NCI-H146 (cell line): ENCODE measurements at places on chromosomes 2 and 18.

GRCh38 chr2:65165558-65165957 lies 35.7 kb upstream of the RAB1A start:
- no peak for DNase-seq

GRCh38 chr2:126658905-126659561 lies 3.1 kb downstream of the GYPC start:
- no peak for DNase-seq

DNA sequence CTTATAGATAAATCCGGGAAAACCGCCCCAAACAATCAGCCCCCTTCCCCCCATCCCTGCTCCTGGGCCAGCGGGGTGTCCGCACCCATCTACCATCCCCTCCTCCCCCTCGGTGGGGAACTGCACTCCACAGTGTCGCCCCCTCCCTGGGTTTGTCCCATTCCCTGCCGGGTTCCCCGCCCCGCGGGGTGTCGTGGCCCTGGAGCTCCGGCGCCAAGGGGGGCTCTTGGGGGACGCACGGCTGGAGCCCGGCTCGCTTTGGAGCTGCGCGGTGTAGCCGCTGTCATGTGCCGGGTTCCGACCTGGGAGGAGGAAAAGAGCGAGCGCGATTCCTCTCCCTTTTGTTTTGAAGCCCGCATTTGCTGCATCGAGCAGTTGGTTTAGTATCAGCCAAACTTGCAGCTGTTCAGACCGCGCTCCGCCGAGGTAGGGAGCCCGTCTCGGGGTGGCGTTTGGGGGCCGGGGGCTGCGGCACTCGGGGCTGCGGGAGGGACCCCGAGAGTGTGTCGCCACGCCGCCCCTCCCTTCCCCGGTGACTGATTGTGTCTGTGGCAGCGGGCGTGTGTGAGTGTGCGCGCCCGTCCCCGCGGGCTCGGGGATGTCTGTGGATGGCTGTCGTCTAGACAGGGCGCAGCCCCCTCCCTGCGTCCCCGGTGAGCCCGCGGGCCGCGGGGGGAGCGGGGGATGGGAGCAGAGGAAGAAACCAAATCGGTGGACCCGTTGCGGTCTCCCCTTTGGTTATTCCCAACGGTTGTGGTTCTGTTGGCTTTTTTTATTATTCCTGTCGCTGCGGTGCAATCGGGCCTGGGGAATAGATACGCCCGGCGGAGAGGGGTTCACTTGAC lies 797 bp downstream of the CTIF start:
- peak; percentile 83 for DNase-seq

DNA sequence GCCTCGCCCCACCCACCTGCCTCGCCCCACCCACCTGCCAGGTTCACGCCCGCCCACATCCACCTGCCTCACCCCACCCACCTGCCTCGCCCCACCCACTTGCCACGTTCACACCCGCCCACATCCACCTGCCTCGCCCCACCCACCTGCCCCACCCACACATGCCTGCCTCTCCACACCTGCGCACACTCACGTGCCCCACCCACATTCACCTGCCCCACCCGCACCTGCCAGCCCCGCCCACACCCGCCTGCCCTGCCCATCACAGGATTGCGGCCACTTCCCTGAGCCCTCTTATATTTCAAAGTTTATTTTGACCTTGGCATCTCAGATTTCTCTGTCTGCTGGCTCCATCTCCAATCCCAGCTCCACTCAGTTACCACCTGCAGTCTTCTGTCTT lies 217.5 kb upstream of the SOX11 start:
- peak; percentile 66 for DNase-seq

- no peak for DNase-seq
These were observed 644.3 kb downstream of the IRS1 start for GRCh38 chr2:226155093-226155875.
